ENCODE measurements at places on chromosomes 1 and 21.
A peak's percentile ranks its signal among the peaks of the same experiment; 100 is the strongest.

DNA sequence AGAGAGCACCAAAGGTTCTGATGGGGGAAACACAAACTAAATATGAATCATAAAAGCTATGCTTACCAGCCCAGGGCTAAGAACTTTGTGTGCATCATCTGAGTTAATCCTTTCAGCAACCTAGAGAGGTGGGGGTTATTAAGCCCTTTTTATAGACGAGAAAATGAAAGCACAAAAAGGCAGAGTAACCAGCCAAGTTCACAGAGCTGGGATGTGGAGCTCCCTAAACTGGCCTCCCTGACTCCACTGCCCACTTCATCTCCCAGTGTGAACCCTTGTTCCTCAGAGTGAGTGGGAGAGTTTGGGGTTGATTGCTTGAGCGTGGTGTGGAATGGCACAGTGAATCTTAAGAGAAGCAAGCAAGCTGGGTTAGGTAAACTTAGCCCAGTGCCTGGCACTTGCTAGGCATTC is 10.8 kb upstream of the BCAR3 start:
- no peak for DNase-seq

GRCh38 chr1:72567521-72567920 is 285.2 kb upstream of the NEGR1 start:
- peak; percentile 8 for DNase-seq

- no peak for DNase-seq
Measured at GRCh38 chr1:245124241-245124640, 30.5 kb upstream of the KIF26B start.

DNA sequence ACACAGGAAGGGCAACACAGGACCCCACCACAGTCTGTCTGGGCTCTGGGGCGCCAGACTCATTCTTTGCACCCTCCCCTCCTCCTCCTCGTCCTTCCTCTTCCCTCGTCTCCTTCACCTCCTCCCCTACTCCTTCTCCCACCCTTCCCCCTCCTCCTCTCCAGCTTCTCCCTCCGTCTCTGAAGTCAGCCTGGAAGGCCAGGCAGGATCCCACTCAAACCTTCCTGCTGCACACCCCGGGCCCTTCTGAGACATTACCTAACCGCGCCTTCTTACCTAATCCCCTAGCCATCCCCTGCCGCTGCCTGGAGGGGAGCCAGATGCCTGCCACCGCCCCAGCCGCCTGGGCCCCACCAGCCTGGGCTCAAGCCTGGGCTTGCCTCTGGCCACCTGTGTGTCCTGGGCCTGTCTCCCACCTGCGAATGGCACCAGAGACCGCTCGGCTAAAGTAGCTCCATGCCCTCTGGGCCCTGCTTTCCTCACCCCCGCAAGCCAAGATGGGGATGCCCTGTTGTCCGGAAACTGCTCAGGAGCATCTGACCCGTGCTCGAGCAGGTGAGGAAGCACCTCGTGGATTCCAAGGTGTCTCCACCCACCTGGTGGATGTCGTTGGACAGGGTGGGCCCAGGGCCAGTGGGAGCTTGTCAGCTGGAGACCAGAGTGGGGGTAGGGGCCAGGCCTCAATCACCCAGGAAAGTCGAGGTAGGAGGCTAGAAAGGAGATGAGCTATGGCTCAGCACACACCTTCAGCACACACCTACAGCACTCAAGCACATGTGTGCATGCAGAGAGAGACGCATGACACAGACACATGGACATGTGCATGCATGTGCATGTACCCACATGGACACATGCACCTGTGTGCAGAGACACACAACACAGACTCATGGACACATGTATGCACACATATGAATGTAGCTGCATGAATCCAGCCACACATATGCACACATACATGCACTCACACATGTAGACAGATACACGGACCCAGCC is 31.9 kb downstream of the WNT9A start:
- DNase-seq = no peak

DNA sequence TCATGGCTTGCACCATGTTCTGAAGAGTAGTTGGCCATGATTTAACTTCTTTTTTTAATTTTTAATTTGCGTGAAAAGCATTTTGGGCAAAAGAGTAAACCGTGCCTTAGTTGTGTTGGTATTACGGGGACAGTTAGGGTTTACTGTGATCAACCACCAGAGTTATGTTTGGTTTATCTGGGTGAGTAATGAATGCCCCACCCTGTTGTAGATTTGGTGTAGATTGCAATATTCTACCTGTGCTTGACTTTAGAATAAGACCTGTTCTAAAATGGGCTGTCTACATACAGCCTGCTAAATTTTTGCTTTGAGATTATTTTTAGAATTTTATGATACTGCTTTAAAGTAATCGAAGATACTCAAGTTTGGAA is 1.4 kb downstream of the USP25 start:
- DNase-seq = no peak

- no peak for DNase-seq
Measured at GRCh38 chr1:34785875-34786470, 5.0 kb downstream of the GJB3 start.

- DNase-seq = peak; percentile 36
Measured at GRCh38 chr1:152141971-152142584, 16.9 kb downstream of the RPTN start.

- DNase-seq = no peak
Measured at GRCh38 chr1:3899754-3900149, 320 bp downstream of the C1orf174 start.

DNA sequence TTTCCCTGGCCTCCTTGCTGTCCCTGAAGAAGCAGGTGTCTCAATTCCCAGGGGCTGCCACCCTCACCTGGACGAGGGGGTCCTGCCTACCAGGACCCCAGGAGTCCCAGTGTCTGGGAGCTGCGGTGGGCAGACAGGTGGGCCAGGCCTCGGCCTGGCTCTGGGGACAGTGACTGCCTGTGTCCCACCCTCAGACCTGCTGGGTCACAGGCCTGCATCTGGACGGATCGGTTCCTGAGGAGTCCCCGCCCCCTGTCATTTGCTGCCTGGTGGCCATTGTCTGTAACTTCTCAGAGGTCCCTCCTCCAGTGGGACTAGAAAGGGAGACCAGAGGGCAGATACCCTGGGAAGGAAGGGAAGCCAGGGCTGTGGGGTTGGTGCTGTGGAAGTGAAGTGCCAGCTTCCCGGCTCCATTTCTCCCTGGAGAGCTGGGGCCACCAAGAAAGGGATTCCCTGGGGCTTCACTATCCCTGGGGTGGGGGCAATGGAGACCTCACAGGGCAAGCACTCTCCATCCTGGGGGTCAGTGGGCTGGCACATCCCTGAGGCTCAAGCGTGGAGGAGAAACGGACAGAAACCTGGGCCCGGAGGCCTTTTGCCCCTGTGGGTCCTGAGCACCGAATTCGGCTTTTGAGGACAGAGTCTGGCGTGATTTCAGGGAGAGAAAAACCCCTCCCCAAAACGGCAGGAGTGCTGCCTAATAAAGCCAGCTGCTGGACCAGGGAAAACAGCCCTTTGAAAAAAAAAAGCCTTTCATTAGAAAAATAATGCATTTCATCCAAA is 157.3 kb downstream of the PEX14 start:
- DNase-seq = no peak

GRCh38 chr1:209323743-209324142 is 259.8 kb upstream of the CAMK1G start:
- no peak for DNase-seq

GRCh38 chr1:35726450-35727433 is 8.1 kb upstream of the C1orf216 start:
- peak; percentile 27 for DNase-seq

GRCh38 chr1:34806396-34806795 is 13.6 kb downstream of the GJA4 start:
- peak; percentile 55 for DNase-seq

GRCh38 chr1:10540277-10541005 is 65.7 kb downstream of the PEX14 start:
- peak; percentile 76 for DNase-seq

DNA sequence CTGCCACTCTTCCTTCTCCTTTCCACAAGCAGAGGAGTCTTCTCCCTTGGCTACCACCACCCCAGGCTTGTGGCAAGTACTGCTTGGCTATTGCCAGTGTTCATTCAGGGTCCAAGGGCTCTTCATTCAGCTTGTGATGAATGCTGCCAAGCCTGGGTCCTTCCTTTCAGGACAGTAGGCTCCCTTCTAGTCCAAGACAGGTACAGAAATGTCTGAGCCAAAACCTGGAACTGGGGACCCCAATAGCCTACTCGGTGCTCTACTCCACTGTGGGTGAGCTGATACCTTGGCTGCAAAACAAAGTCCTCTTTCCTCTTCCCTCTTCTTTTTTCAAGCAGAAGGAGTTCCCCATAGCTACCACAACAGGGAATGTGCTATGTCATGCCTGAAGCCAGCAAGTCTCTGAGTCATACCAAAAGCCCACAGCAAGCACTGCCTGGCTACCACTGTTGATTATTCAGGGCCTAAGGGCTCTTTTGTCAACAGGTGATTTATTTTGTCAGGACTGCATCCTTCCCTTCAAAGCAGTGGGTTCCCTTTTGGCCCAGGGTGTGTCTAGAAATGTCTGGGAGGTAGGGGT is 268.9 kb downstream of the HHAT start:
- DNase-seq = peak; percentile 97

DNA sequence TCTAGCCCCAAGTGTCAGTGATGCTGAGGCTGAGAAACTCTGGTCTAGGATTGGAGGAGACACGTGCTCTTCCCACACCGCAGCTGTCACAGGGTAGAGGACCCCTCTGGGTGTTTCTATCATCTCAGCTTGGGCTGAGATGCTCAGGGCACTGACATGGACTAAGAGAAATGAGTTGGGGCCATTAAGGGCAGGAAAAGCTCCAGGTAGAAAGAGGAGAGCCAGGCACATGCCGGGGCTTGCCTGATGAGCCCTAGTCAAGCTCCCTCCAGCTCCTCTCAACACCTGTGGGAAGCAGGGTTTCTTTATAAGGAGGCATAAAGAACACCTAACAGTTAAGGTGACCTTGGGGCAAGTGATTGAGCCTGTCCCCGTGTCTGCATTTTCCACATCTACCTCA is 17.3 kb downstream of the ABCA4 start:
- no peak for DNase-seq

- DNase-seq = no peak
Measured at GRCh38 chr1:31672986-31673385, 28.3 kb upstream of the PEF1 start.

DNA sequence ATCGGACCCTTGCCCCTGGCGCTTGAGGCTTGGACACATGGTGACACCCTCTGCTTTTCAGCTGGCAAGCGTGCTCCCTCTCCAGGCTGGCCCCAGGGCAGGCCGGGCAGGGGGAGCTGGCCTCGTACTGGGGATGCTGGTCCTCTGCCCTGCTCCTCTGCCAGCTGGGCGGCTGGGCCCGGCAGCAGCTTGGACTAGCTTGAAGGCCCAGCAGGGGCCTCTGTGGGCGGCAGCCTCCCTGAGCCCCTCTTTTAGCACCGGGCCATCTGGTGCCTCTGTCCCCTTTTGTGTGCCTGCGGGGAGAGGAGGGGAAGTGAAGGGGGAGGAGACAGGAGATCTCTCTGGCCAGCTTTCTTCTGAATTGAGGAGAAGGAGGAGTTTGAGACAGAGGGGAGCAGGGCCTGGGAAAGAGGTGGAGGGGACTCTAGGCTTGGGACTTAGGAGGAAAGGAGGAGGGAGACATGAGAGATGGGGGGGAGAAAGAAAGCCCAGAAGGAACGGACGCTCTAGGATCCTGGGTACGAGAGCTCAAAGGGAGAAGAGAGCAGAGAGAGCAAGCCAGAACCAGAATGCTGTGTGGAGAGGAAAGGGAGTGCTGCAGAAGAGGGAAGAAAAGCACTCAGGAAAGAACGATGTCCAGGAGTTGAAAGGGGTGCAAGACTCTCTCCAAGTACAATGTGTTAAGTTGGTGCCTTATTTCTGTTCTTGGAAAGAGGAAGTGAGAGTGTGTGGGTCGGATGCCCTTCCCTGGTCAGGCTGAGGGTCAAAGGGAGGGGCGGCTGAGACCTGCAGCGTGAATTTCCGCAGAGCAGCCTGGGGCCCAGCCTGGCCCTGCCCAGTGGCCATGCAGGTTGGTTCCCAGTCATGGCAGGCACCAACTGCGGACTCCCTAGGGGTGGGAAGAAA is 40.3 kb downstream of the IER5 start:
- DNase-seq = no peak

Data from astrocyte (in vitro differentiated cells and primary cell).